NCI-H1105 treated with DMSO at 0.1 percent for 48 hours (cell line): ENCODE measurements at places on chromosomes 5 and 9.
A peak's percentile ranks its signal among the peaks of the same experiment; 100 is the strongest.

DNA sequence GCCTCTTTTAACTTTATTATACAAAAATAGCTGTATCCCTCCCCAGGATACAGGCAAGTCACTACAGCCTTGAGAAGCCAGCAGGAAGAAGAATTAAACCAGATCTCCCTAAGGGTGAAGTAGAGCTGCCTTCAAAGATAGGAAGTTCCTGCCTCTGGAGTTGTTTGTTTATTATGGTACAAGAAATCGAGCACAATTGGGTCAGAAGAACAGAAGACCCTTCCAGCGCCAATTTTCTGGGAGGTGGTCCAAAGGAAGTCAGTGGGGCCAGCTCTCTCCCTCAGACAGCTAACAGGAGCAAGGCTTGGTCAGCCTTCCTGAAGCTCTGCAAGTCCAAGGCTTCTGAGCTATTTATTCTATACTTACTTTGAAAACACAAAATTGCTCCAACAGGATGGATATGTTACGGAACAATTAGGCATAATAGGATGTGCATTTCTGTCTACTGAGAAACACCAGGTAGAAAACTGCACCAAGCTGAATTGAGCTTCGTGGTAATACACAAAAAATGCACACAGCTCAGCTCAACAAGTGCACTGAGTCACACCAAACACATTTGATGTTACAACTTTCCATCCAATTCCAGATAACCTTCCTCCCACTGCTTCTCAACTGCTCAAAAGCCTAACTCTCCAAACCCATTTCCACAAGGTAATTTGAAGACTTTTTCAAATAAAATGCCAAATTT, 16.0 kb downstream of the SERINC5 start:
- DNase-seq, result no peak

- DNase-seq, result no peak
Observed at GRCh38 chr5:3852161-3852916, 256.7 kb downstream of the IRX1 start.

DNA sequence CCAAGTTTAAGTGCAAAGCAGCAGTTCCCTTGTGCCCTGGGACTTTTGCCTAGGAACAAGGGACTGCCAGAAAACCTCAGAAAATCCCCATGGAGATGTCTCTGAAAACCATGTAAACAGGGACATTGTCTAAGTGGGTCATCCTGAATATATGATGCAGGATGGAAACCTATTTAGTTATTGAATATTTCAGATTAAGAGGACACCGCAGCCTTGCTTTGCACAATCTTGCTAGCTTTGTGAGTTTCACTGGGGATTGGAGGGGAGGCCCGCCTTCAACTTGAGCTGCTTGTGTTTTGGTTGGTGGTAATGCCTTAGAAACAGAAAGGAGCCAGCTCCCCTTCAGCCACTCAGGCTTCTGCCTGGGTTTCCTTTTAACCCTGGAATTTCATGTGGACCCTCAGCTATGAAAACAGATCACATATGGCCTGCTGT, 112.8 kb downstream of the C9orf152 start:
- DNase-seq, result no peak

GRCh38 chr9:80147866-80148265, 576.1 kb downstream of the TLE4 start:
- DNase-seq, result no peak

GRCh38 chr9:123127512-123128075, 94.1 kb downstream of the GPR21 start:
- DNase-seq, result no peak

- no peak for DNase-seq
Observed at GRCh38 chr5:167710444-167711073, 580.9 kb upstream of the WWC1 start.

DNA sequence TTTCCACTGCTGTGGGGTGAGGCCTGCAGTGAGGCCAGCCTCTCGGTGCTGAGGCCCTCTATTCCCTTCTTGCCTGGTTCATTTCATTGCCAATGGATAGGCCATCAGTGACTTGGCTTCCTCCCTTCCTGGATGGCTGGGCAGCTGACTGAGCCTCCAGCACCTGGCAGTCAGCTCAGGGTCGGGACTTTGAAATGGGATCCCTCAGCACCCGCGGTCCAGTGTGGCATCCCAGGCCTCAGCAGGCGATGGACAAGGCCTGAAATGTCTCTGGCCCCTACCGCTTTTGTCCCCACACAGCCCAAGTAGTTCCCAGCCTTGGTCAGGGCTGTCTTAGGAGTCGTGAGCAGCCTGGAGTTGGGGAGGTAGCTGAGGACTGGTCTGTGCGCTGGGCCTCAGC, 17.2 kb downstream of the NDST1 start:
- no peak for DNase-seq

DNA sequence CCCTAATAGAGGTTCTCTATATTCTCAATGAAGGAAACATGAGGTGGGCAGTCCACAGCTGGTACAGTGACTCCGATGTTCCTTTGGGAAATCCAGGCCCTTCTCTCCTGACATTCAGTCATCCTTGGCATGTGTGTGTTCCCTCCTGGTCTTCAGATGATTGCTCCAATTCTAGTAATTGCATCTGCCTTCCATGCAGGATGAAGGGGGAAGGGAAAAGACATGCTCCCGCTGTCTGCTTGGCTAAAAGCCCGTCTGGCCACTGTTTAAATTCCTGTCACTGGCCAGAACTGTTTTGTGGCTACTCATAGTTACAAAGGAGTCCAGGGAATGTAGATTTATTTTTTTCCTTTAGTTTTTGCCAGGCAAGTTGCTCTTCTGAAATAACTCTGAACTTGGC, 65.0 kb downstream of the MAST4 start:
- DNase-seq, result no peak

- no peak for DNase-seq
Observed at GRCh38 chr5:80204808-80205614, 50.8 kb downstream of the SERINC5 start.

DNA sequence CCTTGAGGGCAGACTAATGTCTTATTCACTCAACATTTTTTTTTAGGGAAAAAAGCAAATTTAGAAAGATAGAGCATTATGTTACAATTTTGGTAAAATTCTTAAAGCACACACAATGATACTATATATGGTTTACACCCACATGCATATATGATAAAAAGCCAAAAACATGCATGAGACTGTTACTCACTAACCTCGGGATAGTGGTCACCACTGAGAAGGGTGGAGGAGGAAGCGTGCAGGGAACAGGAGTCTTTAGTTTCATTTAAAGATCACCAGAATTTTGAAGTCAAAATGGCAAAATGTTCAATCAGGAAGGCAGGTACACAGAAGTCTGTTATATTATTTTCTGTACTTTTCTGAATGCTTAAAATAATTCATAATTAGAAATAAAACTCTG, 9.2 kb downstream of the ARL15 start:
- no peak for DNase-seq

DNA sequence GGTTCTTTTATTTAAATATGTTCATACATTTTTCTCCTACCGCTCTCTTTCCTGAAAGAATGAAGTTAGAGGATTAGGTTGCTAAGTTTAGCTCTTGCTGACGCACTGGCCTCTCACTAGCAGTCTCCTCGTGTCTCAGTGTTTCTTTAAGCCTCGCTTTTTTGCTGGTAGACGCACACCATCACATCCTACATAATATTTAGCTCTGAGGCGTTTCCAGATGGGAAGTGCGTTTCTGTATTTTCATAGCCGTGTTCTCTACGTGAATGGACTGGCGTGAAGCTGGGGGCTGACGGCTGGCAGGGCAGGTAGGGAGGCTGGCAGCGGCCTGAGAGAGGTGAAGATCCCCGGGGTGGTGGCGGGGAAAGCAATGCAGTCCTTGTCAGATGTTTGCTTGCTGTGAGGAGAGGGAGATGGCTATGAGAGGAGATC, 79.2 kb upstream of the SPRY4 start:
- DNase-seq, result no peak

DNA sequence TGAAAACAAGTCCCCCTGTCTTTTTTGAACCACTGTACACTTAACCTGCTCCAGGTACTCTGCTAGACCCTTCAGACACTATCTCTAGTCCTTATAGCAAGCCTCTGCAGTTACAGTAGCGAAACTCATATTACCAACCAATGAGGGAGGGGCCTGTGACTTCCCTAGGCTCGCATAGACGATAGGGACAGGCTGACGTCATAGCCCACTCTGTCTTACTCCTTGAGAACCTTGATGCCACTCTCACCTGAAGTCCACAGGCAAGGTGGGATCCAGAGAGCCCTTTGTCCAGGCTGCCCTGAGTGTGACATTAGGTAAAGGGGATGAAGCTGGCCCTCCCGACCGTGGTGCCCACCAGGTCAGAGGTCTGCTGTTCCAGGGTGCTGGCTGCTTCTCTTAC, 65.3 kb downstream of the ACTBL2 start:
- no peak for DNase-seq

- no peak for DNase-seq
Observed at GRCh38 chr5:16819522-16820167, 116.4 kb downstream of the MYO10 start.

DNA sequence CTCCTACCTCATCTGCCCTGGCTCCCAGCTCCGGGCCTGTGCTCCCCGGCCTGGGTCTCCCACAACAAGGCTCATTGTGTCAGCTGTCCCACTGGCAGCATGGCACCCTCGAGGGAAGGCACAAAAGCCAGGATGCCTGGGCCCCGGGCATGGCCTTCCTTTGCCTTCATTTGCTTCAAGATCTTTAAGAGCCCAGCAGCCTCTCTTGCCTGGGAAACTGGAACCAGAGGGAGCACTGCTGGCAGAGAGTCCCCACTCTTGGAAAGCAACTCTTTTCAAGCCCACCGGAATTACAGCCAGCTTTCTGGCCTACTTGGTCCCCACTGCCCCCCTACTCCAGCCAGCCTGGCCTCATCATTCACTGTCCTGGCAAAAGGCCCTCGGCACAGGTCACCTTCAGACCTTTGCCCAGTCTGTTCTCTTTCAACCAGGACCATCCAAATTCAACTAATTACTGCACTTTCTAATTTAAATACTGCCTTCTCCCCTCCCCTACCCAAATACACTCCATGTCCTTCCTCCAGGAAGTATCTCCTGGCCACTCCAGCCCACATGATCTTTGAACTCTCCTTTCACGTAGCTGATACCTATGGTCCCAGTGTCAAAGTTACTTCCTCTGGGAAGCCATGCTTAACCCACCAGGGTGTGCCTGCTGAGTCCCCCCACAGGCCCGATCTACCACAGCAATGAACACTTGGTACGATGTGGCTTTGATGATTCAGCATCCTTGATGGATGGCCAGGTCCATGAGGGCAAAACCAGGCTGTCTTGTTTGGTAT, 8.9 kb downstream of the ZER1 start:
- no peak for DNase-seq

- peak; percentile 63 for DNase-seq
Observed at GRCh38 chr5:71830681-71831539, 111.8 kb downstream of the CARTPT start.

GRCh38 chr9:81979196-81979595, 9.4 kb upstream of the SPATA31D1 start:
- DNase-seq, result no peak

GRCh38 chr9:32247168-32247567, 137.3 kb upstream of the ACO1 start:
- no peak for DNase-seq

DNA sequence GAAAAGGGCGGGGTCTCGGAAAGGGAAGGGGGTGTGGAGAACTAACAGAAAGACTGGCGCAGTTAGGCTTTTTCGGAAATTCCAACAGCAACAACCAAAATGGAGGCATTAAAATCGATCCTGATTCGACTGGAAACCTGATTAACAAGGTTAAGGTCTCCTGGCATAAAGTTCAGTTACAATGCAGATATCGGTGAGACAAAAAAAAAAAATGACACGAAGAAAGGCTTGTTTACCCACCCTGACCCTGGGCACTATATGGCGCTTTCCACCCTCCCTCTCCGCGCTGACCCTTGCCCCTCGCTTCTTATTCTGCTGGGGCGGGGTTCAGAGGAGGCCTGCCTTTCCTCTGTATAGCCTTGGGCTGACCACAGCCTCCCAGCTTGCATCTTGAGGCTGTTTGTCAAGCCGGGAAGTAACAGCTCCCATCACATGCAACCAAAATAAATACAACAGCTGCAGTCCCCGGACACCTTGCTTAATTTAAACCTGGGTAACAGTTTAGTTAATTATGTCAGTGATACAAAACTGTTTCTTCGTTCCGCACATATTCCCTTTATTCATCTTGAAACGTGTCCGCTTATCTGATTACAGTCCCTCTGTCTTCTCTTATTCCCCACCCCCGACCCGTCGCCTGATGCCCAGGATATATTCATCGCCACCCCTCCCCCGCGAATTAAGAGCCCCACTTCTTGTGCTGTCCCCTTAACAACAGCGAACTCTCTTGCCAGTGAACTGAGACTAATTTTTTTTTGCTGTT, 795 bp upstream of the PJA2 start:
- peak; percentile 24 for DNase-seq

GRCh38 chr5:6818594-6819511, 105.6 kb downstream of the TENT4A start:
- no peak for DNase-seq

GRCh38 chr9:16214677-16215352, 655.7 kb downstream of the BNC2 start:
- DNase-seq, result no peak

GRCh38 chr9:73640971-73641370, 489.3 kb downstream of the ANXA1 start:
- no peak for DNase-seq

- DNase-seq, result no peak
Observed at GRCh38 chr9:137263506-137263905, 8.4 kb downstream of the NELFB start.

DNA sequence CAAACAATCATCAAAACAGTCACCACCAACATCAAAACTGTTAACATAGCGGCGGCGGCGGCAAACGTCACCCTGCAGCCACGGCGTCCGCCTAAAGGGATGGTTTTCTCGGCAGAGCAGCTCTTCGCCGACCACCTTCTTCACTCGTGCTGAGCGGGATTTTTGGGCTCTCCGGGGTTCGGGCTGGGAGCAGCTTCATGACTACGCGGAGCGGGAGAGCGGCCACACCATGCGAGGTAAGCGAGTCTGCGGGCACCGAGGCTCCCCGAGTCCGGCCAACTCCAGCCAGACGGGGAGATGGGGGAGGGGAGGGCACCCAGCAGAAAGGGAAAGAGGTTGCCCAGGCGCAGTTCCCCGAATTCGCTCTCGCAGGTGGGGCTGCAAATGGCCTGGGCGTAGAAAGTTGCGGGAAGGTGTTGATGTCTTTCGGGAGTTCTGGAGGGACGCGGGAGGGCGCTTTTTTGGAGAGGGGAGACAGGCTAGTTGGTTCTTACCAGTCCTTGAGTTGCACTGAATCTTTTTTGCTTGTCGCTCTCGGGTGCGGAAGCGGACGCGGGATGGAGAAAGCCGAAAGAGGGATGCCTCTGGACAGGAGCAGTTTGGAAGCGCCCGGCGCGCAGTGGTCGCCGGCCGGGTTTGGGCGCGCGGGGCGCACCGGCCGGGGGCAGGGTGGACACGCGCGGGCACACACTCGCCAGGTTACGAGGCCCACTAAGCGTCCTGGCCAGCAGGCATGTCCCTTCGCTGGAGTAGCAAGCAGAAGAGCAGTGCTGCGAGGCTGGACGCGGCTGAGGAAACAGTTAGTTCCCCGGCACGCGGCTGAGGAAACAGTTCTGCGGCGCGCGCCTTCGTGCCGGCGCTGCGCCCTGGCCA, 849 bp downstream of the RORB start:
- peak; percentile 33 for DNase-seq

DNA sequence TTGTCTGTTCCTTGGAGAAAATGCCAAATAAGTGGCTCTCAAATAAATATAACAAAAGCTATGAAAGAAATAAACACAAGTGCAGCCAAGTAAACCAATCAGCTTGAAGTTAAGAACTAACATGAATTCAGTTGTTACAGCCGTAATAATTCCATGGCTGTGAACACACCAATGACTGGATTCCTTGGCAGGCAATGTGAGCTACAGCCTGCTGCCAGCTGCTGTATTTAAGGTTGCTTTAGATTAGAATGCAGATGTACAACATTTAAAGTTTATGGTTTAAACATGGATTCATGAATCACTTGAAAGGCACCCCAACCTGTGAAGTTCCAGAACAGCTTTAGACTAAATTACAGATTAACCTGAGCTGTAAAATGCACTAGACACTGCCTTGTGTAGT, 626.4 kb upstream of the SEMA6A start:
- DNase-seq, result no peak
